Muscle of arm (tissue), 14 donors: ENCODE measurements at places on chromosomes 5 and 9. TPM values are rescaled to one million over a fixed set of nuclear protein-coding genes. Genes with fewer than 3 reads are reported as not detected.

Gene TMEM174
- polyA plus RNA-seq, result not detected

Gene SV2C
- polyA plus RNA-seq, result 0.23 TPM

Gene ADAMTS16
- polyA plus RNA-seq, result 8.3 TPM

Gene C1QTNF2
- 34.0 TPM for polyA plus RNA-seq

Gene ADAMTSL2
- polyA plus RNA-seq, result 2.3 TPM

Gene ANKRD34B
- 0.53 TPM for polyA plus RNA-seq

Gene DBH
- 0.39 TPM for polyA plus RNA-seq

Gene GDF9
- polyA plus RNA-seq, result not detected

Gene FBXL7
- polyA plus RNA-seq, result not detected

Gene OR5C1
- polyA plus RNA-seq, result not detected

Gene MYOZ3
- polyA plus RNA-seq, result 3.1 TPM

Gene STK32A
- 0.35 TPM for polyA plus RNA-seq

- no peak for DNase-seq
Observed at GRCh38 chr5:54404568-54404967, 50.9 kb upstream of the HSPB3 start.

- no peak for DNase-seq
Observed at GRCh38 chr9:87677776-87678587, 47.9 kb upstream of the CTSL start.

DNA sequence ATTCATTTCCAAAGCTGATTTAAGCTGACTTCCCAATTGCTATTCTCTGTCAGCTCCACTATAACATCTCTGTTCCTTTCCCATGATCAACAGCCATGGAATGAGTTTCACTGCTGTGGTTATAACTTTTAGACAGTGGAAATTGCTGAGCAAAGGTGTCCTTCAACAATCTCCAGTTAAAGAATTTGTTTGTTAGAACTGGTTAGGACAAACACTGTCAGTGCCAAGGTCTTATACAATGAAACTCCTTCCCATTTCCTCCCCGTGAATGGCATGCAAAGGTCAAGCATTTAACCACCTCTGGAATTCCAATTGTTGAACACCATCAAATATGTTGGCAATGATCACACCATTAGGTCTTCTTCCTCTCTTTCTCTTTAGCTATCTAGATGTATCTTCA is 45.7 kb upstream of the GHR start:
- DNase-seq, result no peak

GRCh38 chr5:56053363-56053762 is 58.6 kb upstream of the IL6ST start:
- DNase-seq, result no peak

DNA sequence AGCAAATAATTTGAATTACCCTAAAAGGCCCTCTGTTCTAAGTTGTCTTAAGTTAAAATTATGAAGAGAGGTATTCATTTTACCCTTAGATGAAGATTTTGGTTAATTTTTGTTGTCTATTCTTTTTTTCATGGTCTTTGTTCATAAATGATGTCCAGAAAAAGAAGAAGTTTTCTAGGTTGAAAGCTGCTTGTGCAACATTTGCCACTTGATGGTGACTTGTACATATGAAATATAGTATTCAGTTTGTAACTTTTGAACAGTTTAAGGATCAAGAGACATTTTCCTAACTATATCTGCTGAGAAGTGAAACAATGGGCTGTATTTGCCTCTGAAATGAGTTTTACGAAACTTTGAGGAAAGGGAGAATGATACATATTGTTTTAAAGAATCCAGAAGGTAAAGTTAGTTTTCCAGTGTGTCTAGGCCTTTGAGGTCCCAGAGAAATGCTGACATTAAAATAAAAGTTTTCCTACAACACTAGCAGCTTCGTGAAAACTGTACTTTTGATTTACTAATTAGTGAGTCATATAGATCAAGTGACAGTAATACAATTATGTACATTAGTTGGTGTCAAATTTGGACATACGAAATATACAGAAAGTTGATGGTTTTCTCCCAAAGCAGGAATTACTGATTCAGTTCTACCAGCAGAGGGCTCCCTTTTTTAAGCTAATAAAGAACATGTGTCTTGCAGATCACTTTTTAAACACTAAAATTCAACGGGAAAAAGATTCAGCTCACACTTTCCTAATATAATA is 70.5 kb downstream of the PIK3R1 start:
- peak; percentile 59 for DNase-seq

DNA sequence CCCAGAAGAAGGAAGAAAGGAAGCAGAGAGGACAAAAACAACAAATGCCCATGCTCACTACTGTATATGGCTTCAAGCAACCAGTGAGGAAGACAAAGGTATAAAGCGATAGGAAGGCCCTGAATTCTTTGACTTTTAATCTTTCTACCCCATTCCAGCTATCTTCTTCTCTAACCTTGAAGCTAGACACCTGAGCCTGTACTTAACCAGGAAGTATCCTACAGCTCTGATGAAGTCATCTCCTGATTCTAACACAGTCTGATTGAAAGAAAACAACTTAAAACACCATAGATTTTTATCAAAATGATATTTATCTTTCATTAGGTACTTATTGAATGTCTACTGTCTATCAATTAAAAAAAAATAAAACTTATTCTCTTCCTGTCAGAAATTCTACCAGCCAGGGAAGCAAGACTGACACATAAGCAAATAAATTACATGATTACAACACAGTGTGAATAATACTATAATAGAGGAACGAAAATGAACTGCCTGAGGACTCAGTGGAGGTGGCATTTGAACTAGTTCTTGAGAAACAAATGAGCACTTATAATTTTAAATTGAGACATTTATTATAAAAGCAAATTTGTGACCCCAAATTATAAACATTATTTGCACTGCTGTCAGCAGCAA is 123.3 kb upstream of the ELL2 start:
- DNase-seq, result no peak

DNA sequence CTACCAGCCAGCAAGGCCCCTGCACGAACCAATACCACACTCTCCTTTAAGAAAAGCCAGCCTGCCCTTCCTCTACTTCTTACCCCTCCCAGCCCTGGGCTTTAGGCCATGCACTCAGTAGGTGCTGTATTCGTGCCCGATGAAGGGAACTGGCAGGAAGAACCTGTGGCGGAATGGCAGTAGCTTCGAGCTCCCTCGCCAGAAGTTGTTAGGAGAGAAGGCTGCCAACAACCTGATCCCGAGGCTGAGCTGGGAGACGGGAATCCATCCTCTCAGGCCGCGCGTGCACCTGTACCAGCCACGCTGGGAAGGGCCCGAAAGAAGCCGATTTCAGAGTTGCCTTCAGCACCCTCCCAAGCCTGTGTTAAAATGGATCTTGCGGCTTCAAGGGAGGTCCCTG is 45.3 kb upstream of the AKNA start:
- no peak for DNase-seq

GRCh38 chr5:91486638-91487037 is 103.5 kb upstream of the ARRDC3 start:
- DNase-seq, result no peak

DNA sequence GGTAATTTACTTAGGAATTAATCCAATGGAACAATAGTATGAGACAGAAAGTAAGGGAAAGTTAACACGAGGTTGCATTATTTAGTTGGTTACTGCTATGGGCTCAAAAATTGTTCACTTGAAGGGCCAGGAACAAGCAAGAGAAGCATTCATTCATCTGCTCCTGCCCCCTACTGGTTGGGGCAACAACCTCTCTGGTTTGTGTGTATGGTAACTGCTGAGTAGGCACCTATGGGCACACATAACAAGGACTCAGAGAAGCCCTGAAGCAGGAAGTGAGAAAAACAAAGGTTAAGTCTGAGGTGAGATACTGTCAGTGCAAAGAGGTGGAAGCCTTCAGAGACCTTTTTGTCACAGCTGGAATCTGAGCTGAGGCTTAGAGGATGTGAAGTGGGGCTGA is 34.4 kb upstream of the RANBP6 start:
- no peak for DNase-seq

- DNase-seq, result no peak
Observed at GRCh38 chr9:23343226-23343625, 482.8 kb downstream of the ELAVL2 start.

- DNase-seq, result no peak
Observed at GRCh38 chr5:173940269-173940668, 48.7 kb upstream of the C5orf47 start.

- DNase-seq, result no peak
Observed at GRCh38 chr5:108529381-108529780, 147.5 kb upstream of the FBXL17 start.
